ENCODE measurements at places on chromosomes 11 and 22. TPM values are rescaled to one million over a fixed set of nuclear protein-coding genes. Genes with fewer than 3 reads are reported as not detected.

Gene CDKN1C
- total RNA-seq: 35.2 TPM

DNA sequence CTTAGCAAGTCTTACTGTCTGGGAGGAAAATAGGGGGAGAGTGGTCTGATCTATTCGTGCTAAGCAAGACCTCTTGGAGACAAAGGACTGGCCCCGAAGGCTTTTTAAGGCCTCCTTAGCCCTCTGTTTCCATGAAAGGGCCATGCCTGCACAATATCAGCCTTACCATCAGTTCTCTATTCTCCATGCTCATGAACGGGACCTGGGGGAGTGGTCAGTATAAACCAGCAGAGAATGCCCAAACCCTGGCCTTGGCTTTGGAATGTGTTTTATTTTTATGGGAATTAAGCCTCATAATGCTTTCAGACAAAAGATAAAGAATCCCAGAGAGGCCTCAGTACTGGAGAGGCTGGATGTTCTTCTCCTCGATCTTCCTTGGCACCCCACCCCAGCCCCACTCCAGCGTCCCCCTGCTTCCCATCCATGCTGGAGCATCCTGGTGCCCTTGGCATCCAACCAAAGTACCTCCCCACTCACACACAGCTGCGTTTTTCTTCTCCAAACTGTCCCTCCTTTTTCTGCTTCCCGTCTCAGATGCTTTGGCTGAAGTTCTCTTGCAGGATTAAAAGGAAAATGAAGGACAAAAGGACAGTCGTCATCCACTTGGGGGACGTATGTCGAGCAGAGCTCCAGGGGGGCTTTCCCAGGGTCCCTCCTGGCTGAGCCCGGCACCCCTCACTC, 18.6 kb downstream of the FXYD6 start:
- no peak for DNase-seq

DNA sequence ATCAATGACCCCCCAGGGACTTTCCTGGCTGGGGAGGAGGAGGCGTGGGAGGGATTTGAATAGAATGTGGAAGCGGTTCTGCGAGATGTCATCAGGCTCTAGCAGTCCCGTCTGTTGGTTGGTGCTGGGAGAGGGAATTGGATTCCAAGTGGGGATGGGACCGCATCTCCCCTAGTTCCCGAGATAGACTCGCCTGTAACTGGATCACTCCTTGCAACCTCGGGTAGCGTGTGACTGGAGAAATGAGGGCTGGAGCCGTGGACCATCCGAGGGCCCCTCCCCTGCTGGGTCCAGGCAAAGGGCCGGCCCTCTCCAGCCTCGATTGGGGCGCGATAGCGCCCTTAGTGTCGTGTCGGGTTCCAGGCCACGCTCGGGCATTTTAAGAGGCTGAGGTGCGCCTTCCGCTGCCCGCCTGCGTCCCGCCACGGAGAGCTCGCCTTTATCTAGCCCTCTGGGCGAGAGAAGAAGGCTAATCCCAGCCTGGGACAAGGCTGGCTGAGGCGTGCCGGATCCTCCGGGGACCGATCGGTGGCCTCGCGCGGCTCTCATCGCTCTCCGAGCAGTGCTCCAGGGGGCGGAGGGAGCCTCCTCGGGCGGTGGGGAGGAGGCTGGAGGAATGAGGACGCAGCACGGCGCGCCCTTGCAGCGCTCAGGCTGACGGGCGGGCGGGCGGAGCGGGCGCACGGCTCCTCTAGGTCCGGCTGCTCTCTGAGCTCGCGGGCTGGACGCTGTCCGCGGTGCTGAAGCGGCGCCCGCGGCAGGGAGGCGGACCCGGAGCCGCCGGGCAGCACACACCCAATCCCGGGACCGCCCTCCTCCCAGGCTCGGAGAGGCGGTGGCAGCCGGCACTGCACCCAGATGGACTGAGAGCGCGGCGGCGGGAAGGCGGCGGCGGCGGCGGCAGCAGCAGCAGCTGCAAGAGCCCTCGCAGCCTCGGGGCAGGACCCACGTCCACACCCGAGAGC, 107.8 kb downstream of the OSBP2 start:
- peak; percentile 78 for DNase-seq

DNA sequence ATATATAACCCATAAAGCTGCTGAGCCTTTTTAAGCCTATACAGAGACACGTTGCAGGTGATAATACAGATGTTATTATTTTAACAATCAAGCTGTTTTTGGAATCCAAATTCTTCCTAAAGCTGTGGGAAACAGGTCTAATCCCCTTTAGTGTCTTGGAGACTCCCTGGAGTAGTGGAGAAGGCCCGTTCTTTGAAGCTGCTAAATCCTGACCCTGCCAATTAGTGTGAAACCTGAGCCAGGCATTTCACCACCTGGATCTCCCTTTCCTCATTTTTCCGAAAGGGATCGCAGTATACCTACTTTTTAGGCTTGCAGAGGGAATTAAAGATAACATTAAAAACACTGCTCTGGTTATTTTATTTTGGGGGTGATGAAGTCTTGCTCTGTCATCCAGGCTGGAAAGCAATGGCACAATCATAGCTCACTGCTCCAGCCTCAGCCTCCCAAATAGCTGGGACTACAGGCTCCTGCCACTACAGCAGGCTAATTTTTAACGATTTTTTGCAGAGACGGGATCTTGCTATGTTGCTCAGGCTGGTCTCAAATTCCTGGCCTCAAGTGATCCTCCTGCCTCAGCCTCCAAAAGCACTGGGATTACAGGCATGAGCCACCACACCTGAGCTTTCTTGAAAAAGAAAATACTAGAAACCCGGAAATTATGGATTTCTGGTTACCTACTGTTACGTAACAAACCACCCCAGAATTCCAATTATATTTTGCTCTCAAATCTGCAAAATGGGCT, 1.7 kb upstream of the EIF4ENIF1 start:
- DNase-seq: no peak
